ENCODE measurements at places on chromosomes 5 and 9.

DNA sequence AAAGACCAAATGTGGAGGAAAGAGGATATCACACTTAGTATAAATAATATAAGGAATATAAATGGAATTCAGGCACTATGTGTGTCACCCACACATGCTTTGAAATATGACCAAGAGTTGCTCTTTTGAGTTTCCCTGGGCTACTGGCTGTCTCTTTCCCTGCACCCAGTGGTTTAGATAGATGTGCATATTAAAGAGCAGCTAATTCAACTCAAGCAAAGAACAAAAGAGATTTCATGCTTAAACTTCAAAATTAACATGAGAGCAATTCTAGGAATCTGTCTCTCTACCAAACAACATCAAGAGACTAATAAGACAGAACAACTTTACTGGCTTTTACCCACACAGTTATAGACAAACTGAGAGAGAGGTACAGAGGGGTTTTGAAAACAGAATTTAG, 38.0 kb upstream of the ITGA1 start:
- no peak for DNase-seq

DNA sequence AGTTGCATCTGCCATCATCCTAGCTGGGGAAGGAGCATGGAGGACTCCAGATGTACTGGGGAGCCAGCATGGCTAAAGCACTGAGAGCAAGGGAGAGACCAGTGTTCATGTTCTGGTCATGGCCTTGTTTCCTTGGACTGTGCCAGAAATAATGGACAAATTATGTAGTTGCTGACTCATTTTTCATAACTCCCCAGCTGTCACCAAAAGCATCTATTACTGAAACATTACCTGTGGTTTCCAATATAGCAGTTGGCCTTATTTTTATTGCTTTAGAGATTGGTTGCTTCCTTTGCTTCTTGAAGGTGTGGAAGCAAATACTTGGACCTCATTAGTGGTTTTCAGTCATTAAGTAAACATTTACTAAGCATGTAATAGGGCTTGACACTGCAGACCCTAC, 11.3 kb downstream of the RALGPS1 start:
- DNase-seq, result no peak

DNA sequence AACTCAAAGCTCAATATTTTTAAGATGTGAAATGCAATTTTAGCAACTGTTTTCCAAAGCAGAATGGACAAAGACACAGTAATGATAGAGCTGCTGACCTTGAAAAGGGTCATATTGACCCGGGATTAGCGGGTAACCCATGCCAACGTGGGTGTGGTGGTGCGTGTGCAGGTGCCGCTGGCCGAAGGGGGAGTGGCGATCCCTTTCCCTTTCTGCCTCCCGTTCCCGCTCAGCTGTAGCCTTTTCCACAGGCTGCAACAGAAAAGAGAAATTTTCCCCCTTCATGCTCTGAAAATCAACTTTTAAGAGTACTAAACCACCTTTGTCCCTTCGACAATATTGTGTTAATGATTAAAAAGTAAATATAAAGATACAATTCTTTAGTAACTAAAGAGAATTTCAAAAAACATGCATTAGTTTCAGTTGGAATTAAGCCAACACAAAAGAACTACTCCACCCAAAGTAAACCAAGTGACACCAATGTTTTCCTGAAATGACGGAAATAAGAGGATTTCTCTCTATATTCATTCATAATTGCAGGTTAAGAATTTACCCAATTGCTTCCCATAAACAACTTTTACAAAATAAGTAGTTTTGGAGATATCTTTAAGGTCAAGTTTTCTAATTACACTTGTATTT, 105.2 kb downstream of the ZNF608 start:
- no peak for DNase-seq

DNA sequence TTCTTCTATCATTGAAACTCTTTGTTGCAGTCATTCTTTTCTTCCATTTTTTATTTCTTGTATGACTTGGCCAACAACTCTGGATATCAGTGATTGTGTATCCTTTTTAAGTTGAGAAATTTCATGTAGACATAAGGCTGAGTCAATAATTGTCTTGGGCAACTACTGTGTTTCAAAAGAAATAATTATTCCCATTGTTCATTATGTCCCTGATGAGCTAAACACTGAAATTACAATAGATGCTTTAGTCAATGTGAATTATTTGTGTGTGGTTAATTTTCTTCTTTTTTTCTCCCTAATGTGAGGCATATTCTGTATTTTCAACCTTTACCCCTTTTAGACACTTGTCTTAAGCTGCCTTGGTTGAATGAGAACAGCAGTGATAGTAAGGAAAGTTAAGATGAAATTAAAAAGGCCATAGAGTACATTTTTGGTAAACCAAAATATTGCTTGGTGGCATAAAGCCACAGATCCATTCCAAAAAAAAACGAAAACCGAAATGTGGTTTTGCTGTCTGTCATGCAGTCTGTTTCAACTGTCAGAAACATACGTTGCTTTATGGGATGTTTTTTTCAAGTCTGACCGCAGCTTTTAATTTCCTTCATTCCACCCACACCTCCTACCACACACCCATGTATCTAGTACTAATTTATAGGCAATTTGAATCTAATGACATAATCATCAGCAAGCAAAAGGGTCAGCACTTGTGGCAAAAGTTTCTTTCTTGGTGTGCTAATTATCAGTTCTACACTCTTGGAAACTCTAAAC, 21.1 kb downstream of the TLE4 start:
- DNase-seq, result no peak

DNA sequence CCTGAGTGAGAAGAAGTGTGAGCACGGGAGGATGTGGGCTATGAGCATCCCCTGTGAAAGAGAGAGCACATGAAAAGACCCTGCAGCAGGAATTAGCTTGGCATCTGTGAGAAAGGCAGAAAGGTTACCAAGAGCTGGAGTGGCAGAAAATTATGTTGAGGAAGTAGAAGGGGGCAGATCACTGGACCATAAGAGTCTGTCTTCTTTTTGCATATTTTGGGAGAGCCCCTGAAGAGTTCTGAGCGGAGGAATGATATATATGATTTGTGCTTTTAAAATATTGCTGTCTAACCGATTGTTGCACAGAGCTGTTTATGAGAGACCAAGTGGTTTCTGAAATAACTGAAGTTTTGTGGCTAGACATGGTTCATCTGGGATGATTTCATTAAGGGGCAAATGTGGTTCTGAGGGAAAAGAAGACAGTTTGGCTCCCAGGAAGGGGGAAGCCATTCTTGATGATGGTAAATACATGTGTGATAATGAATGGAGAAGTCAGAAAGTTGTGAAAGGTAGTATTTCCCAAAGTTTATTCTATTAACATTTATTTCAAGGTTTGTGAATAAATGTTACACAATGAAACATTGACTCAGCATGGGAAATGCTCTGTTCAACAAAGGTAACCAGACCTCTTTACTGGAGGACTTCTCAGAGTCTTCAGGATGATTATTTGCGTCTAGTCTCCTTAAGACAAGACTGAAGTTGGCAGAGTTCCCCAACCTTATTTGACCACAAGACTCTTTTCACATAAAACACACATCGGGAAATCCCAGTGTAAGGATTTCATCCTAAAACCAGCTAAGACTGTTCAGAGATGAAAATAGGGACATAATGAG, 31.5 kb upstream of the ADRB2 start:
- DNase-seq, result peak; percentile 81

DNA sequence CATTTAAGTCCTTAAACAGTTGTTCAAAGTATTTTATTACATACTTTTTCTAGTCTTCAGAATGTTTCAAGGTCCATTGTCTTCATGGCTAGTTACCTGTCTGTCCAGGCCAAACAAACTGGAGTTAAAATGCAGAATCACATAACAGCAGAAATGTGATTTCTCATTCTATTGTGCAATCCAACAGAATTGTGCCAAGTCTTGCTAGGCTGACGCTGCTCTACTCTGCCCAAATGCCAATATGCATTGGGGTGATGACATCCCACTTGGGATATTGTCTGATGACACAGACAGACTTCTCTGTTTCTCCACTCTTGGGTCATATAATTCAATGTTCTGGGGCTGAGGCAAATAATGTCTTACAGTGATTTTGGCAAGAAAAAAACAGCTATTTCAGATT, 5.2 kb upstream of the SLC22A5 start:
- DNase-seq, result peak; percentile 86

DNA sequence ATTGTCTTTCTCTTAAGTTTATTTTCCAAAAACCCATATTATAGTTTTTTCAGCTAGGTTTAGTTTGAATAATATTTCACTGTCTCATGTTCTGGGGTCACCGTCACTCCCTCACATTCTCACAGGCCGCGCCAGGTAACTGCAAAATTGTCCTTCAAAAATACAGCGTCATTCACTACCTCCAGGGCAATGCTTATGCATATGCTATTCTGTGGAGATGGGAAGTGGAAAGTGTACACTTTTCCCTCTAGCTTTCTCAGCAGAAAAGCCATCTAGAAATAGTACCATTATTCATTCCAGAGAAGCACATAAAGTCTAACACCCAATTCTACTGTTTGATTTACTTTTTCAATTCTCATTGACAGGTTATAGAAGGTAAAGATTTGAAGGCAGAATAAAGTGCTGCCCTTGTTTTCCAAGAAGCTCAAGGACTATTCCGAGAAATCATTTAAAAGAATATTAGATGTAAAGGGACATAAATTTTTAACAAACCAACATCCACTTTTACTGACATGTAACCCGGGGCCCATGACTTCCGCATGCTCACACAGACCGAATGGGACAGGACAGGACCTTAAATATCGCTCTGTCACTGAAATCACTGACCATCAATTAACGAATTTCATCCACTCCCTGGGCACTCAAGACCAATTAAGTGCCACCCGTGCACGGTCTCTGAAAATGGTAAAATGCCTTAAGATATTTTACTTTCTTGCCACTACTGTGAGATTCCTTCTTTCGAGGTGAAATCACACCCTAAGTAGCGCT, 720 bp downstream of the NUDT12 start:
- no peak for DNase-seq

- no peak for DNase-seq
These were observed 50.0 kb downstream of the MEGF10 start for GRCh38 chr5:127340606-127341005.

- no peak for DNase-seq
These were observed 910 bp downstream of the TDRD7 start for GRCh38 chr9:97412626-97413385.

- no peak for DNase-seq
These were observed 3.0 kb downstream of the NUDT2 start for GRCh38 chr9:34332076-34332964.

DNA sequence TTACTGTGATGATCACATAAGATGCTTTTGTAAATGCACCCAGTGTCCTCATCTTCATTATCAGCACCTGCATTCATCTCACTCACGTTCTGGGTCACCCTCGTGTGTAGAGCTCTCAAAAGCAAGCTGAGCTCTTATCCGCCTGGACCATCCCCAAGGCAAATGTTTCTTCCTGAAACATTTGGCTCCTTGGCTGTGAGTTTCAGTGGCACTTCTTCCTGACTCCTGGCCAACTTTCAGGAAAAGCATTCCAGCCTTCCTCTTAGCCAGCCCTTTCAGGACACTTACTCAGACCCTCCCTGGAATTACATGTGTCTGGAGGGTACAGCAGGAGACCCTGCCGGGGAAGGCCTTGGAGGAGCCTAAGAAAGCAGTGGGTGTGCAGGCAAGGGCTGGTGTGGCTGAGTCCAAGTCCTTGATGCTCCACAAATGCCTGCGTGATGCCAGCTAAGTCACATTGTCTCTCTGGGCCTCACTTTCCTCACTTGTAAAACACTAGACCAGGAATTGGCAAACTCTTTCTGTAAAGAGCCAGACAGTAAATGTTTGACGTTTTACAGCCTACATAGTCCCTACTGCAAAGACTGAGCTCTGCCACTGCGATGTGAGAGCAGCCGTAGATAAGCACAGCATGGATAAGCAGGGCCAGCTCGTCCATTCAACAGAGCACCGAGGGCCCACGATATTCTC, 72.1 kb downstream of the PDE6A start:
- no peak for DNase-seq

DNA sequence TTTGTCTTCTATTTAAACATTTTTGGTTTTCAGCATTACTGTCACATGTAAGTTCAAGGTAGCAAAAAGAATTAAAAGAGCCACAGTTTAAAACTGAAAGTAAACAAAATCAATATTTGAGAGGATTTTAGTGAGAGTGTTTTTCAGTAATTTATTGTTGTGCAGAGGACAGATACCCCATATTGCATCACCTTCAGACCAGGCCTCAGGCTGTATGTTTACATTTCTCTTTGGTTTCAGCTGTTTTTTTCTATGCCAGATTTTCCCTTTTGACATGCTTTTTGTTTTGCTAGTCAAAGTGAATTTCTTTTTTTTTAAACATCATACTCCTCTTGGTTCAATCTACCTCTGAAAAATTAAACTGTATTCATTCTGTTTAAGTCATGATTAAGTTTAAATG, 47.2 kb downstream of the MAST4 start:
- DNase-seq, result no peak

DNA sequence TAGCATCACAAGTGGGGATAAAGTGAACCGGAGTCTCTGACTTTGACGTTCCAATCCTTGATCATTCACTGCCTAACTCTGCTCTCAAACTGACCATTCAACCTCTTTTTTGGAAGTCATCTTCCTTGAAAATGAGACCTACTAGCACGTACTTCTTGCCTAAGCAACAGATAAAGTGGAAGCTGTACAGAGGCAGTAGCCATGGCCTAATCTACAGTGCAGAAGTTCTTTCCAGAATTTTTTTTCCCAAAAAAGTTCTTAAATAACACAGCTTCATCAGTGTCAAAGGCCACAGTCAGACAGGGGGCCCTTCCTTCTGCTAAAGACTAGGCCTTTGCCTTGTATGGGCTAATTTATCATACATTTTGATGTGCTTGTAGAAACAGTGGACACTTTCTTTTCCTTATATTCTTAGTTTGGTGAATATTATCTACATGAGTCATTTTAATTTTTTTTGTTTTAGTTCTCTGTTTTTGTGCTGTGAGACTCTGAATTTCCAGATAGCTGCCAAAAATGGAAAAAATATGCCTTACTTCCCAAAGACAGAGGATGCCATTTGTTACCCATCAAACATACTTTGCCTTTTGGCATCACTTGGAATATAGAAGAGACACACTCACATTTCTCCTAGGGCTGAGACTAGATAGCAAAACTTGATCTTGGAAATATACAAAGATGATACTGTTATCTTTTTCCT, 96.3 kb upstream of the VCAN start:
- no peak for DNase-seq

GRCh38 chr9:136990242-136990911, 1.8 kb upstream of the PAXX start:
- no peak for DNase-seq
